Activated naive CD4-positive, alpha-beta T cell treated with Interleukin-2 at 50 U/mL for 16 hours (primary cell): ENCODE measurements at places on chromosomes 12 and 14.

DNA sequence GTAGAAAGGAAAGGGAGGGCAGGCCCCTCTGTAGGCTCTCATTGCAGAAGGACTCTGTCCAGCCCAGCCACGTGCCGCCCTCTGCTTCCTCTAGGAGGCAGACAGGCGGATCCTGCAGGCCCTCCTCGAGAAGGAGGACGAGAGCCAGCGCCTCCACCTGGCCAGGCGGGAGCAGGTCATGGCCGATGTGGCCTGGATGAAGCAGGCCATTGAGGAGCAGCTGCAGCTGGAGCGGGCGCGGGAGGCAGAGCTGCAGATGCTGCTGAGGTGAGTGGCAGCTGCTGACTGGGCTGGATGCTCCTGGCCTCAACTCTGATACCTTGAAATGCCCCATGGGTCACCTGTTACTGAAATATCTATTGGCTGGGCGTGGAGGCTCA is 10.9 kb downstream of the TCHP start:
- DNase-seq = peak; percentile 15

DNA sequence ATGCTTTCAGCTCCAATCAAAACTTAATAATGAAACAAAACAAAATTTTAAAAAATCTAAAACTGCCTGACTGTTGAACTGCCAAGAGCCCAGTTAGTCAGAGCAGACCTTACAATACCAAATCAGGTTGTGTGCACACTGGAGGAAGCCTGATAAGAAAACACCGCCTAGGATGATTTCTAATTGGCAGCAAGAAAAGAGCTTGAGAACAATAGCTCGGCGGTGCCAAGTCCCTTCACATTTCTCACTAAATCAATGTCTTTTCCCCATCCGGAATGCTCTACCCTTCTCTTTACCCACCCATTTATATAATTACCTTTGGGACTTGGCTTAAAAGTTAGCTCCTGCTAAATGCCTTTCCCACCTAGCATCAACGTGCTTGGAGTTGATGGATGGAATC is 256.7 kb downstream of the C12orf75 start:
- no peak for DNase-seq

GRCh38 chr14:73824127-73824526 is 27.5 kb upstream of the PTGR2 start:
- DNase-seq = no peak

GRCh38 chr12:105766029-105766428 is 372.7 kb downstream of the NUAK1 start:
- DNase-seq = no peak

- no peak for DNase-seq
Observed at GRCh38 chr12:108638141-108638827, 4.6 kb upstream of the SELPLG start.

GRCh38 chr12:92394895-92395294 is 249.2 kb upstream of the BTG1 start:
- DNase-seq = no peak

DNA sequence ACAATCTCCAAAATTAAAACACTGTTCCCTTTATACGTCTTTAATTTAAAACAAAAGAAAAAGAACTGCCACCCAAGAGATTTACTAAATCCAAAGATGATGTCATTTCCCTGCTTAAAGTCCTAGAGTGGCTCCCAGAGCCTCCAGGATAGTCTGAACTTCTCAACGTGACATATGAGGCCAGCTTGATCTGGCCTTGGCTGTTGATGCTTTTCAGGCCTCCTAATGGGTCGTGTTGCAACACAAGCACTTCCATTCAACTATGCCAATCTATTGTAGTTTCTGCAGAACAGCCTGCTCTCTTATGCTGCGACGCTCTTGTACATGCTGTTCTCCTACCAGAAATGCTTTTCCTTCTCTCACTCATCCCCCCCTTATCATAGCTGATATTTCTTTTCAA is 35.7 kb downstream of the LGR5 start:
- DNase-seq = no peak

DNA sequence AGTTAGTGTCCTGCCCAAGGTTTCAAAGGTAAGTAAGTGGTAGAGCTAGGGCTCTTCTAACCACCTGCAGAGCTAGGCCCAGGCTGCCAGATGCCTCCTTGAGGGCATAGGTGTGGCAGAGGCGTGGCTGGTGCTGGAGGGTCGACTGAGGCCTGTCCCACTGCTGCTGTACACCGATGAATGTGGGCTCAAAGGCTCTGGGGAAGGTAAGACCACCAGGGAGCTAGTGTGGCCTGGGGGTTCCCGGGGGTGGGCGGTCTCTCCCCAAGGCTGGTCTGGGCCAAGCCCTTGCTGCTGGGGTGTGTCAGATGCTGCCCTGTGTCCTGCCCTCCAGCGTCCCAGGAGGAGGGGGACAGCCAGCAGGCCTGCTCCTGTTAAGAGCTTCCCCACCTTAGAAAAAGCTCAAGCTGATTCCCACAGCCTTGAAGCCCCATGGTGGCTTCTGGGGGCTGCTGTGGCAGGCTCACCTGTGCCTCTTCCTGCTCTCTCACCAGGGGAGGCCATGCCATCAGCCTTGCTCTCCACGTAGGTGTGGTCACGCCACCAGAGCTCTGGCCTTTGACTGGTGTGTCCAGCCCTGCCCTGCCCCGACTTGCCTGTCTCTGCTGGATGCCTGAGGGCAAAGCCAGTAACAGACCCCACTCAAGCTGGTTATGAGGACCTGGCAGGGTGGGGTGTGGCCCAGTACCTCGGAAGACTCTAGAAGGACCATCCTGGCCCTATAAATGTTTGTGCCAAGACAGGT is 36.8 kb downstream of the SH2B3 start:
- DNase-seq = no peak

GRCh38 chr14:52724360-52724644 is 5.7 kb upstream of the STYX start:
- DNase-seq = no peak

GRCh38 chr12:74449872-74450271 is 87.8 kb upstream of the ATXN7L3B start:
- no peak for DNase-seq
